ENCODE measurements at places on chromosomes 2 and 18.

GRCh38 chr2:49767316-49767715 is 613.0 kb upstream of the FSHR start:
- DNase-seq = no peak

DNA sequence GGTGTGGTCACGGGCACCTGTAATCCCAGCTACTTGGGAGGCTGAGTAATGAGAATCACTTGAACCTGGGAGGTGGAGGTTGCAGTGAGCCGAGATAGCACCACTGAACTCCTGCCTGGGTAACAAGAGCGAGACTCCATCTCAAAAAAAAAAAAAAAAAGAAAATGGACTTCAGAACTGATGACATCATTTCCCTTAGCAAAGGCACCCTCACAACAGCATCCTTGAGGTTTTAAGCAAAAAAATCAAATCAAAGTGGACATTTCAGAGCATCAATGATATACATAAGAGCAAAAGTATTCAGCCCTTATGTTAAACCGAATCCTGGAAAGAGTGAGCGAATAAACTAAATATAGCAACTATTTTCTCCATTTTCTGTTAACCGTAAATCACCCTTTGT is 45.3 kb downstream of the EPB41L3 start:
- DNase-seq = no peak

GRCh38 chr2:145007093-145007959 is 487.4 kb upstream of the ZEB2 start:
- DNase-seq = no peak

DNA sequence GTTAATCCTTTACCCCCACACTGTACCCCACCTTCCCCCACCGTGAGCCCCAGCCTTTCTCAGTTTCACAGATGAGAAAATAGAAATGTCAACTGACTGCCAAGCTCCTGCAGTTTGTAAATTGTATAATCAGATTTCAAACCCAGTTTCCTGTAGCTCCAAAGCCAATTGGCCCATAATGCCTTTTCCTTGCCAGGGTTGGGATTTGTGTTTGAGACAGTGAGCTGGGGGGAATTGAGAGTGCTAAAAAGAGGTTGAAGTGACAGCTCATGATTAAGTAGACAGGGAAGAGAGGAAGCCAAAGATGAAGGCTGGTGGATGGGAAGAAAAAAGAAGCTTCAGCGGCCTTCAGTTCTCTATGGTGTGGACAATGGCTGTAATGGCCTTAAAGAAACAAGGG is 10.7 kb downstream of the OSBPL6 start:
- no peak for DNase-seq

GRCh38 chr2:39091543-39091942 is 29.3 kb downstream of the SOS1 start:
- no peak for DNase-seq

- DNase-seq = peak; percentile 52
Measured at GRCh38 chr2:190408538-190409271, 550 bp downstream of the MFSD6 start.

- DNase-seq = no peak
Measured at GRCh38 chr2:65340898-65341681, 91.3 kb downstream of the SPRED2 start.

GRCh38 chr2:68911709-68912108 is 40.5 kb upstream of the BMP10 start:
- no peak for DNase-seq

DNA sequence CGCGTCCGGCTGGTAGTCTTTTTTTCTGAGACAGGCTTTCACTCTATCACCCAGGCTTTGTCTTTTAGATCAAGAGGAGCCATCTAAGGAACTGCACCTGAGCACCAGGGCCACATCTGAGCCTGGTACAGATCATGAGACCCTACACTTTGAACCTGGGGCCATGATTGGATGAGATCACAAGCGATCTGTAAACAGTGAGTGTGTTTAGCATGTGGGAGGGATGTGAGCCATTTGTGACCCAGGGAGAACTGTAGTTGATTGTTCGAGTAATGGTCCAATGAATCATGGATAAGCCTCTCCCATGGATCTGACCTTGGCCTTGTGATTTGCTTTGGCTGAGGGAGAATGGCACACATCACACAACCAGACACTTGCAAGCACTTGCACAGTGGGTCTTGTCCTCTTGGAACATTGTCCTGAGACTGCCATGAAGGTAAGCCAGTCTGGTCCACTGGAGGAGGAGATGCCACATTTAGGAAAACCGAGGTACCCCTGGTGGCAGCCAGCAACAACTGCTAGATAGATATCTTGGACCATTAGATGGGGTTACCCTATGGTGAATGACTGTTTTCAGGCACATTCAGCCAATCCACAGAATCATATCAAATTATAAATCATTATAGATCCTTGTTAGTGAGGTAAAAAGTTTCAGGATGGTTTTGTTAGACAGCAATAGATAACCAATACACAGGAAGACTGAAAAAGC is 19.5 kb upstream of the DTNB start:
- DNase-seq = no peak

DNA sequence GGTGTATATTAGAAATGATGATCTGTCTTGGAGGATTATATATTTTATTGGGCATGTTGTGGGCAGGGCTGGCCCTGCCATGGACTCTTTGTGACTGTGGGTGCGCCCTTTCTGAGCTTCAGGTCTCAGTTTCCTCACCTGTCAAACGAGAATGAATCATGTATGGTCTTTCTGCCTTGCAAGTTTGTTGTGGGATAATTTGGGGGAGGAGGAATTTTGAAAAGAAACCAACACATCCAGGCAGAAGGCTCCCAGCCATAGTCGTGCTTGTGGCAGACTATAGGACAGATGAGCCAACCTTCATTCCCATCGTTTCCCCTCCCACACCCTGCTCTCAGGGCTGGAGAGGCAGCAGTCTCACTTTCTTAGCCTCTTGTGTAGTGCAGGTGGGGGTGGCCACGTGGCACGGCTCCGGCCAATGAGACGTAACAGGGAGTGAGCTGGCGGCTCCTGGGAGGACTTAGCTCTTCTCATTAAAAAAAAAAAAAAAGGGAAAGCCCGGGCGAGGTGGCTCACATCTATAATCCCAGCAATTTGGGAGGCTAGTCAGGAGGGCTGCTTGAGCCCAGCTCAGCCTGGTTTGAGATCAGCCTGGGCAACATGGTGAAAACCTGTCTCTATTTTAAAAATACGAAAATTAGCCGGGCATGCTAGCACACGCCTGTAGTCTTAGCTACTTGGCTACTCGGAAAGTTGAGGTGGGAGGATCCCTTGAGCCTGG is 63.1 kb downstream of the RHOB start:
- no peak for DNase-seq

- DNase-seq = no peak
Measured at GRCh38 chr2:206918263-206918662, 21.1 kb upstream of the CPO start.

- DNase-seq = peak; percentile 72
Measured at GRCh38 chr2:237421542-237422116, 7.7 kb upstream of the COL6A3 start.

DNA sequence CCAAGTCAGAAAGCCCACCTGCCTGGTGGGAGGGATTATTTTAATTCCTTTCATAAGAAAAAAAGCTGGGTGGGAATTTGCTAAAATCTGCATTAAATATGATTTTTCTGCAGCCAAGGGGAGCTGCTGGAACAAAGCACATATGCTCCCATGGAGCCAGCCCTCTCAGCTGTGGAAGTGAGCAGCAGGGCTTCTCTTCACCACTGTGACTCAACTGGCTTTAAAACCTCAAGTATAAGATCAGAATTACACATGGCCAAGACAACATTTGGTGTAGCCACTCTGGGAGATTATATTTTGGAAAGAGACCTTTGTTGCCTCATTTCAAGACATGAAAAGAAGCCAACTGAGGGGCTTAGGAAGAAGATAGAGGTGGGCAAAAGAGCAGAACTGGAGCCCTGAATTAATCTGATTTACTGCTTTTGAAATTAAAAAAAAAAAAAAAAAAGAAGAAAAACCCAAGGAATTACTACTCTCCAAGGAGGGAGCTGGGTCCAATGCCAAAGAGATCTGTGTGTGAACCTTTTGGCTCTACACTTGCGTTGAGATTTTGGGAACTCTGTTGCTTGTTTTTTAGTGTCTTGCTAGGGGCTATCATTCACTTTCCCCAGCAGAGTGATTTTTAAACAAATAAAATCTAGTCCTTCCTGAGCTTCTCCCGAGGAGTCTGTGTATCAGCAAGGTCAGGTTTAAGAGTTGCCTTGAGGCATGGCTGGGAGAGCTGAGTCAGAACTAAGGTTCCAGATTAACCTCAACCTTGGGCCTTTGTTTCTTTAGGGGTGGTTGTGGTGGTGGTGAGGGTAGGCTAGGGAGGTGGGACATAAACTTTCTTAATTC is 6.0 kb downstream of the LHCGR start:
- no peak for DNase-seq

Measured in activated CD8-positive, alpha-beta memory T cell treated with anti-CD3 and anti-CD28 coated beads for 1 hour (primary cell).